Vagina (tissue), 2 donors: ENCODE measurements at places on chromosomes 5 and 9.
A peak's percentile ranks its signal among the peaks of the same experiment; 100 is the strongest.

DNA sequence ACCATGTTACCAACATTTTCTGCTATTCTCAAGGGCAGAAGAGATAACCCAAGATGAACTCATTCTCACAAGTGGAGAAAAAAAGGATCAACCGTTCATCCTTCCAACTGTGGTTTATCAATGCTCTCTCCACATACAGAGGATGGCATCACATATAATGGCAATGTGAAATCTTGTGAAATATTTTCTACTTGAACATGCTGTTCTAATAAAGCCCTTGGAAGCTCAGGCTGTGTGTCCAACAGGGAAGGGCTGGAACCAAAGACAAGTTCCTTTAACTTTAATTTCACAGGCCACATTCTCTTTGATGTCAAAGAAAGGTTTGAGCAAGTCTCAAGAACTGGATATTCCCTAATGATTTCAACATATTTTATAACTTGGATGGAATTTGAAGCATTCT lies 230.5 kb downstream of the SPOCK1 start:
- DNase-seq: no peak

DNA sequence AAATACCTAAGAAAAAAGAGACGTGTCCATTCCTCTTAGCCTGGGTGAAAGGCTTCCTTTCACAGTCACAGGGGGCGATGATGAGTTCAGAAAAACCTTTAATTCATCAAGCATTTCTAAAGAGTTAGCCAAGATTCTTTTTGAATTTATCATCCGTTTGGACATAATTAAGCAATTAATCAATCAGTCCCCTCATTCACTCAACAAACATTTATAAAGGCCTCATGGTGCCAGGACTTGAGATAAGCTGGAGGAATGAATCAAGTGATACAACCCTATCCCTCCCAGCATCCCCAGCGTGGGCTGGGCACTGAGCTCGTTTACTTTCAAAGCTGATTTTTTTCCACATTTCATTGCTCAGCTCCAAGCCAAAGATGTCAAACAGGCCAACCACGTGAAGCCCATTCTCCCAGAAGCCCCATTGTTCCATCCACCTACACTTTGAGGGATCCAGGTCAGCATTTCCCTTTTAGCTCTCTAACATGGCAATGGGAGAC lies 140.5 kb downstream of the SLIT3 start:
- DNase-seq: no peak

DNA sequence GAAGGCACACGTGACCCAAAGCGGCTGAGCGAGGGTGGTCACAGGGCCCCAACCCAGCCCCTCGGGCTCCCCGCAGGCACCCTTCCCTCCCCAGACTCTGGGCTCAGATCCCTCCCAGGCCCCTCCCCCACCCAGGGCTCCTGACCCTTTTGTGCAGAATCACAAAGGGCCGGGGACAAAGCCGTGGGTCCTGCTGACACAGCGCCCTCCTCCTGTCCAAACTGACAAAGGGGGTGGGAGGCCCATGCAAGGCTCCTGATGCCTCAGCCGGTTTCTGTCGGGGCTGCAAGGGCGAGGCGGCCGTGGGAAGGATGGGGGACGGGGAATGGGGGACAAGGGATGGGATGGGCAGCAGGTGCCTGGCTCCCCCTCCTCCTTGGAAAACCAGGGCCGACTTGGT lies 43.5 kb upstream of the UBAC1 start:
- no peak for DNase-seq

GRCh38 chr5:45062044-45062443 lies 253.3 kb downstream of the MRPS30 start:
- no peak for DNase-seq

DNA sequence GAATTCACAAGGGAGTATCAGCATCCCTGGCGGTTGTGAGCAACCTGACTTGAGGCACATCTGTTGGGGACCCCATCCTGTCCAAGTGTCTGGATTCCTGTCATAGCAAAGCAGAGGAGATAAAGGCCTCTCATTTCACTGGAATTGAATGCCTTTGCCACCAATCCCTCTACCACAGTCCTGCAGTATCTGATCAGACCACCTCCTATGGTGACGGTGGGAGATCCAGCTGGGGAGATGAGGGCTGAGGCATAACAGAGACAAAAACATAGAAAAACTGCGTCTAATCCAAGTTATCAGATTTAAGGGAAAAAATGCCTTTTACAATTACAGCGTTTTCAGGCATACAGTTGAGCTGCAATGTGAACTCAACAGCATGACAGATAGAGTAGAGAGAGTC lies 160.7 kb upstream of the TRPC7 start:
- no peak for DNase-seq

GRCh38 chr5:38532165-38532669 lies 24.2 kb downstream of the LIFR start:
- no peak for DNase-seq

- peak; percentile 22 for DNase-seq
Observed at GRCh38 chr5:142888469-142889085, 118.4 kb downstream of the ARHGAP26 start.

DNA sequence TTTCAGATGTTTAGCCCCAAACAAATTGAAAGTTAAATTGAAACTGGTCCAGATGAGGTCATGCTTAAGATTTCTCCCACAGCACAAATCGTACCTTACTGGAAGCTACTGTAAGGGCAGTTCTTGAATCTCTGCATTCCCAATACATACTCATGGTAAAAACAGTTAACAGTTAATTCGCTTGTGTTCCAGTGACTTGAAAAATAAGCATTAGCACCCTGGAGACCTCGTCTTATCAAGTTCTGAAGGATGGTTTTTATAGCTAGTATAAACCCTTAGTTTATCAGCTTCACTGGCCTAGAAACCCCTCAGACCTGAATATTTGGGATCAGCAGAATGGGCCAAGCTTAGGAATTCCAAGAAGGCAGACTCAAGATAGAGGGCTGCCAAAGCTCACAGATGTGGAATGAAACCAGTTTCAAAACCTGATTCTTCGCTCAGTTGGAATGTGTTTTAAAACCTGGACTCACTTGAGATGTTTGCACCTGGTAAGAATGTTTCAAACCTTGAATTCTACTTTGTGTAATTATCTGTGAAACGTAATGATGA lies 103.6 kb downstream of the C9orf152 start:
- no peak for DNase-seq

GRCh38 chr5:87307796-87308423 lies 40.2 kb downstream of the RASA1 start:
- no peak for DNase-seq

- no peak for DNase-seq
Observed at GRCh38 chr9:101117161-101117560, 88.6 kb downstream of the PLPPR1 start.

GRCh38 chr5:32776200-32776599 lies 65.1 kb downstream of the NPR3 start:
- no peak for DNase-seq

- DNase-seq: no peak
Observed at GRCh38 chr5:132267166-132267739, 9.8 kb downstream of the PDLIM4 start.

DNA sequence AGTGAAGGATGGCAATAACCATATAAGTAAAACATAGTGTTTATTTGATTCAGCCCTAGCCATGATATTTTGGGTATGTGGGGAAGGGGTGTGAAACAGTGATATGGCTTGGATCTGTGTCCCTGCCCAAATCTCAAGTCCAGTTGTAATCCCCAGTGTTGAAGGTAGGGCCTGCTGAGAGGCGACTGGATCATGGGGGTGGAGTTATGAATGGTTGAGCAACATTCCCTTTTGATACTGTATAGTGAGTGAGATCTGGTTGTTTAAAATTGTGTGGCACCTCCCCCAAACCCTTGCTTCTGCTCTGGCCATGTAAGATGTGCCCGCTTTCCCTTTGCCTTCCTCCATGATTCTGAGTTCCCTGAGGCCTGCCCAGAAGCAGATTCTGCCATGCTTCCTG lies 1804.6 kb downstream of the MAT2B start:
- DNase-seq: no peak

GRCh38 chr9:24939109-24939850 lies 393.6 kb upstream of the IZUMO3 start:
- no peak for DNase-seq

DNA sequence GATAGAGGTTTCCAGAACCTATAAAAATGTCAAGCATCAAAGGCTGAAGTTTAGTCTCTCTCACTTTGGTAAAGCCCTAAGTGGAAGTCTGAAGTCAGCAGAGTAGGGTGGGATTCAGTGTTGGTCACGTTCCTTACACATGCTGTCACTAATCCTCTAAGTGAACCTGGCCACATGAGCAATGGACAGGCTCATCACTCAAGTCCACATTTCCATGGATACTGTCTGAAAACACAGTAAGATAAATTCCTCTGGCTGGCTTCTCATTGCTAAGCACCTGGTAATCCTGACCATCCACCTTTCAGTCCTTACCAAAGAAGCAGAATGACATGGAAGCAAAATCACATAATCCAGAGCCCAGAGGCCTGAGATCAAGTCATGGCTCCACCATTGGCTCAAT lies 43.8 kb downstream of the GNA14 start:
- no peak for DNase-seq

DNA sequence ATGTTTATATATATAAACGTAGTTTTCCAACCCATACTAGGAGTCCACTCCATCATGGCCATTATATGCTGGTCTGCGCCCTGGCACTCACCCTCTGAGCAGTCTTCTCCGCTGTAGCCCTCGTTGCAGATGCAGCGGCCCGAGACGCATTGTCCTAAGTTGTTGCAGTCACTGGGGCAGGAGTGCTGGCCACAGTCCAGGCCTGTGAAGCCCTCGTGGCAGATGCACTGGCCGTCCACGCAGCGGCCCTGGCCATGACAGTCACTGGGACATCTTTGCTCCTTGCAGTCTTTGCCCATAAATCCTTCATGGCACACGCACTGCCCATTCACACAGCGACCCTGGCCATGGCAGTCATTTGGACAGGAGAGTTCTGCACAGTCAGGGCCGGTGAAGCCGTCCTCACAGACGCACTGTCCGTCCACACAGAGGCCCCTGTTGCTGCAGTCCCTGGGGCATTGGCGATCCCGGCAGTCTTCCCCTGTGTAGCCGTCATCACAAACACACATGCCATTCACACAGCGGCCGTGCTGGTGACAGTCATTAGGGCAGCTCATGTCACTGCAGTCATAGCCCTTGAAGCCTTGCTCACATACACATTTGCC lies 32.1 kb downstream of the TNC start:
- no peak for DNase-seq

GRCh38 chr9:81558091-81558830 lies 131.1 kb downstream of the TLE1 start:
- DNase-seq: no peak

GRCh38 chr5:513216-514100 lies 10.8 kb downstream of the SLC9A3 start:
- DNase-seq: no peak
